T47D (cell line): ENCODE measurements at places on chromosomes 6 and 20.

GRCh38 chr6:15995493-15995892 is 133.4 kb upstream of the MYLIP start:
- DNase-seq: no peak

DNA sequence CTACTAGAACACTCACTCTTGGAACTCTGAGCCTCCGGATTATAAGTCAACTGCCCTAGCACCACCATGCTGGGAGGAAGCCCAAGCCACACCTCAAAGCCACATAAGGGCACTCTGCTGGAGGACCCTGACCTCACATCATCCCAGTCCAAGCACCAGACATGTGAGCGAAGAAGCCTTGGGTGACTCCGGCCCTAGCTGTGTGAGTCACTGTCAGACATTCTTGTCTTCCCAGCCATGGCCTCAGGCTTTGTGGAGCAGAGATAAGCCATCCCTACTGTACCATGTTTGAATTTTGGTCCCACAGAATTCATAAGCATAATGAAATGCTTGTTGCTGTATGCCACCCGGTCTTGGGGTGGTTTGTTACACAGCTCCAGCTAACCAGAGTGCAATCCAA is 247.7 kb downstream of the SOD2 start:
- no peak for DNase-seq

DNA sequence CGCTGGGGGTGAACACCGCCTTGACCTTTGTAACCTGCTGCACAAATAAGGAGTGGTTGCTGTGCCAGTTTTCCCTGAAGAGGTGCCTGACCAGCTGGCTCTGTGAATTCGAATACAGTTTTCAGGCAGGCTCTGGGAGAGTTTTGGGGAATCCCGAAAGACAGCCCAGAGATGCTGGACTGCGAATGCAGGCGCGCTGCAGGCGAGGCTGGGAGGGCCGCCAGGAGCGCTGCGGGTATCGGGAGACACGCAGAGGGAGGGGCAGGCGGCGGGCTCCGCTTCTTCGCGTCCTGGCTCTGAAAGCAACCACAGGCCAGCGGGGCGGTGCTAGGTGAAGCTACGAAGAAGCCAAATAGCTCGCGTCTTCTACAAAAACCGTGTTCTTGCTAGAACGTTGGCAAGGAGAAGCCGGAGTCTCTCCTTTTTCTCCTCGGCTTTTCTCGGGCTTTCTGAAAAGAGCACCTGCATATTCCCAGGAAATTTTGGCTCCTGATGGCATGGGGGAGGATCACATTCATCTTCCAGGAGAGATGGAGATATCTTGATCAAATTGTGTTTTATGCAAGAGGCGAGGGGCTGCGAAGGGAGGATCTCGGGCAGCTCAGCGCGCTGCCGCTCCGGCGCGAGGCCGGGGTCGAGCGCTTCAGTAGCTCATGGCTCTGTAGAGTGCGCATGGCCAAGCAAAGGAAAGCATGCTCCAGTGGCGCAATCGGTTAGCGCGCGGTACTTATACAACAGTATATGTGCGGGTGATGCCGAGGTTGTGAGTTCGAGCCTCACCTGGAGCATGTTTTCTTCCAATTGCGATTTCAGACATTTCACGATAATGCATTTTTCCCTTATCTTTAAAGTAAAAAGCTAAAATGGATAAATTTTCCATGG is 158.1 kb upstream of the ZNF184 start:
- no peak for DNase-seq

GRCh38 chr20:34582911-34583310 is 24.4 kb downstream of the MAP1LC3A start:
- DNase-seq: no peak
